Body of pancreas (tissue), 4 donors: ENCODE measurements at places on chromosomes 16 and 17. TPM values are rescaled to one million over a fixed set of nuclear protein-coding genes. Genes with fewer than 3 reads are reported as not detected.
A peak's percentile ranks its signal among the peaks of the same experiment; 100 is the strongest.

GRCh38 chr17:77011173-77012011 lies 129.4 kb upstream of the SEC14L1 start:
- no peak for DNase-seq
- H3K27me3 ChIP-seq = no peaks in the 10 kb centered on the region
- H3K36me3 ChIP-seq = no peaks in the 10 kb centered on the region

DNA sequence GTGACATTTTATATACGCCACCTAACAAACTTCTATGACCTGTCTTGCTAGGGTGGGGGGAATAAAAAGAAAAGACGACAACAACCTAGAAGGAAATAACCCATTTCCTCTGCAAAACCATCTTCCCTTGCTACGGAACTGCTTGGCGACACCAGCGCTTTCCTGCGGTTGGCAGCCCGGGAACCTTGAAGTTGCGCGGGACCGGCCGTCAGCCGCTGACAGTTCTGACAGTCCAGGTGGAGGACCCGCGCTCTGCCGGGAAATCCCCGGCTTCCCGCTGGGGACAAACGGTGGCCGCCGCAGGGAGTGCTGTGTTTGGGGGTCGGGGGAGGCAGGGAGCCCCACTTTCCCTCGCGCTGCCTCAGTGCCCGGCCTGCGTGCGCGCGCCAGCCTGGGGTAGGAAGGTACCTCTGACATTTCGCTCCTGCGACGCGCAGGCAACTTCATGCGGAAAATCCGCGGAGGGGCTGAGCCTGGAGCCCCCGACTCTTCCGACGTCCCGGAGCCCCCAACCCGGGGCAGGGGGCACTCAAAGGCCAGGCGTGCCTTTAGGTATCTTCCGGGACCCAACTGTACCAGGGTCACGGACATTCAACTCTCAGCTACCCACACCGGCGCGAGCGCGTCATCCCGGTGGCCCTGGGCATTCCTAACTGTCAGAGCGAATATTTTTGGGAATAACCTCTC lies 516 bp downstream of the SLC16A6 start:
- peaks cover 15% of the 10 kb centered on the region for H3K27me3 ChIP-seq
- H3K36me3 ChIP-seq = no peaks in the 10 kb centered on the region
- DNase-seq = peak; percentile 16
- H3K4me3 ChIP-seq = no peak overlapping the region
- no peak overlapping the region for H3K27ac ChIP-seq

GRCh38 chr17:66635386-66636045 lies 199.4 kb upstream of the CACNG5 start:
- H3K27ac ChIP-seq = no peak overlapping the region
- no peaks in the 10 kb centered on the region for H3K27me3 ChIP-seq
- DNase-seq = no peak
- no peaks in the 10 kb centered on the region for H3K4me1 ChIP-seq
- H3K4me3 ChIP-seq = no peak overlapping the region

DNA sequence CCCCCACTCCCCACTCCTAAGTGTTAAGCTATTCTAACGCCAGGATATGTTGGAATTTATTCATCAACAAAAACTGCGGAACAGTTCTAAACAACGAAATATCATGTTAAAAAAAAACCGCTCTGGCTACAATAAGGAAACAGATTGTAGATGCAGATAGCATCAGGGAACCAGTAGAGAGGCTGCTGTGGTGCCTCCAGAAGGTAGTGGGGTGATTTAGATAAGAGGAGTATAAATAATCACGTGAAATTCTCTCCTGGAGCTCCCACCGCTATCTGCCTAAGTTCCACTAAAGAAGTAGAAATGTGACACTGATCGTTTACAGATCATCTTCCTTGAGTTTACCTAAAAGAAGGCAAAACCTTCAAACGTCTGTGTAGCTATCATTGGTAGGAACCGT lies 8.0 kb downstream of the AHSP start:
- peaks cover 9% of the 10 kb centered on the region for H3K27me3 ChIP-seq
- no peak overlapping the region for H3K27ac ChIP-seq
- H3K4me1 ChIP-seq = peaks cover 6% of the 10 kb centered on the region
- no peak for DNase-seq
- H3K36me3 ChIP-seq = no peaks in the 10 kb centered on the region

DNA sequence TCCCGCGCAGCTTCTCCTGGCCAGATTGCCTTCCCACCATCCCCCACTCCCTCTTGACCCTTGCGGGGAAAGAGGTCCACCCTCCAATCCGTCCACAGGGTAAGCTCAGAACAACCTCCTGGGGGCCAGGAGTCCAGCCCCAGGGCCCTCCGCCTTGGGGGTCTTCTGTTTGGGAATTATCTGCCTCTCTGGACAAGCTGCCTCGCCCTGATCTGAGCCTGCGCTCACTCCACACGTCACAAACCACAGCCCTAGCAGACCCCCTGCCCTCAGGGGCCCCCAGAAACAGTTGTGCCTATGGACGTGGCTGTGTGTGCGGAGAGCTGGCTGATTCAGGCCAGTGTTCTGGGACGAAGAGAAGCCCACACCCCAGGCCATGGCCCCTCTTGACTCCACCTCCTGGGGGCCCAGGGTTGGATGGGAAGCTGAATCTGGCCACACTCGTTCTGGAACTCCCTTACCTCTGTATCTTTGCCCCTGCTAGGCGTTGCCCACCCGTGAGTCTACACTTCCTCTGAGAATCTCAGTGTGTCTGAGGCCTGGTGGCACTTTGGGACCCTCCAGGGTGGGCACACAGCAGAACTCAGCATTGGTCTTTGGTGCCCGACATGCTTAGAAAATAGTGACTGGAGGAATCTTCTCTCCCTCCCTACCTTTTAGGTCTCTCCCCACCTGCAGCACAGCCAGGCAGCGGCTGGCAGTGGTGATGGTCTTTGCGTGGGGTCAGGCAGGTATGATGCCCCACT lies 119.9 kb upstream of the SMURF2 start:
- no peak overlapping the region for H3K4me3 ChIP-seq
- peaks cover 50% of the 10 kb centered on the region for H3K4me1 ChIP-seq
- H3K36me3 ChIP-seq = peaks cover 3% of the 10 kb centered on the region

- DNase-seq = no peak
- H3K27me3 ChIP-seq = no peaks in the 10 kb centered on the region
- H3K4me1 ChIP-seq = peaks cover 4% of the 10 kb centered on the region
- H3K27ac ChIP-seq = no peak overlapping the region
These were observed 35.8 kb downstream of the LRRC75A start for GRCh38 chr17:16455997-16456741.

DNA sequence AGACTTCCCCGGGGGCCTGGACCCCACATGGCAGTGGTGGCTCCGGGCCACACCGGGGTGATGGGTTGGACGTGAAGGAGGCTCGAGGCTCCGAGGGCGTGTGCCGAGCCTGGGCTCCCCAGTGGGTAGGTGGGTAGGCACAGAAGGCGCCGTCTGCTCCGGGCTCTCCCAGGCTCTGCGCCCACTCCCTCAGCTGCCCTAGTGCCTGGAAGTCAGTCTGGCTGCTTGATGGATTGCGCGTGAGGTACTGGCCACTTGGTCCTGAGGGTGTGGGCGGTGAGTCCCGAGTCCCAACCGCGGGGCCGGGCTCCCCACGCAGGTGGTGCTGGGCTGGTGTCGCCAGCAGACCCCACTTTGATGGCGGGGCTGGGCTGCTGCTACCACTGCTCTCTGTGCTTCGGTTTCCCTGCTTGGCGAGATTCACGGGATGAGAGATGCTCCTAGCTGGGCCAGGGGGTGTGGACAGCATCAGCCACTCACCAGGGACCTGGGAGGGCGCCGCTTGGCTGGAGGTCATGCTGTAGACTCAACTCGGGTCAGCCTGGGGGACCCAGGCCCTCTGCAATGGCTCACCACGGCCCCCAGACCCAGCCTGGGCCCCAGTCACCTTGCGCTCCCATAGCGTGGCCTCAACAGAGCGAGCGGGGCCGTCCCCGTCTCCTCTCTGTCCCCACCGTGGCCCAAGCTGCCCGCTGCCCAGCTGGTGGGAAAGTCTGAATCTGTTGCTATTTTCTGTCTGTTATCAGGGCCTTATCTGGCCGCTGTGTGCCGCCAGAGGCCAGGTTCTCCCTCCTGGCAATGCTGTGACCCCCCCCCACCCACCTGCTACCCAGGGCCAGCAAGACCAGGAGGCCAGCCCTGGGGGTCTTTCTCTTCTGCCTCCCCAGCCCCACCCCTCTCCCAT lies 26.1 kb downstream of the ZFPM1 start:
- peak; percentile 89 for DNase-seq
- H3K27me3 ChIP-seq = no peaks in the 10 kb centered on the region
- H3K4me3 ChIP-seq = no peak overlapping the region
- H3K4me1 ChIP-seq = peaks cover 96% of the 10 kb centered on the region
- H3K27ac ChIP-seq = peak overlapping the region; percentile 84

- DNase-seq = peak; percentile 86
- H3K4me3 ChIP-seq = no peak overlapping the region
- no peaks in the 10 kb centered on the region for H3K4me1 ChIP-seq
- H3K27me3 ChIP-seq = no peaks in the 10 kb centered on the region
These were observed 45.6 kb upstream of the HOXB9 start for GRCh38 chr17:48671697-48672171.

DNA sequence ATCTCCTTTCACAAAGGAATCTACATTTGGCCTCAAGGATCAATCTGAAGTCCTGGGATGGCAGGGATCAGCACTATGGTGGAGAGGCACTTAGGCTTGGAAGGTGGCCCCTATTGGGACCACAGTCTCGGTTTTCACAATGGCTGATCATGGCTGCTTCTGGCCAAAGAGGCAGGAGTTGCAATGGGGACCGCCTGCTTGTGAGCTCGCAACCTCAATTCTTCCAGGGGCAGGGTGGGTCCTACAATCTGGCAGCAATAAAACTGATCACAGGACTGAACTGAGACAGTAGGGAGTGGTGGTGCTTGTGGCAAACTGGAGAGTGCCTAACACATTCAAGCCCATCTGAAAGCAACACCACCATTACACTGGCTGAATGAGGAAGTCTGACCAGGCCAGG lies 83.1 kb downstream of the NETO2 start:
- H3K27ac ChIP-seq = no peak overlapping the region
- no peaks in the 10 kb centered on the region for H3K27me3 ChIP-seq
- no peaks in the 10 kb centered on the region for H3K36me3 ChIP-seq
- no peak overlapping the region for H3K4me3 ChIP-seq
- no peaks in the 10 kb centered on the region for H3K4me1 ChIP-seq

- no peak overlapping the region for H3K27ac ChIP-seq
- H3K27me3 ChIP-seq = no peaks in the 10 kb centered on the region
- no peak for DNase-seq
- no peak overlapping the region for H3K4me3 ChIP-seq
- no peaks in the 10 kb centered on the region for H3K4me1 ChIP-seq
These were observed 9.0 kb upstream of the CD300C start for GRCh38 chr17:74554909-74555308.

- H3K4me1 ChIP-seq = peaks cover 30% of the 10 kb centered on the region
- no peaks in the 10 kb centered on the region for H3K27me3 ChIP-seq
- no peaks in the 10 kb centered on the region for H3K36me3 ChIP-seq
- DNase-seq = peak; percentile 93
- H3K4me3 ChIP-seq = no peak overlapping the region
These were observed 5.1 kb downstream of the STH start for GRCh38 chr17:46003907-46004748.

DNA sequence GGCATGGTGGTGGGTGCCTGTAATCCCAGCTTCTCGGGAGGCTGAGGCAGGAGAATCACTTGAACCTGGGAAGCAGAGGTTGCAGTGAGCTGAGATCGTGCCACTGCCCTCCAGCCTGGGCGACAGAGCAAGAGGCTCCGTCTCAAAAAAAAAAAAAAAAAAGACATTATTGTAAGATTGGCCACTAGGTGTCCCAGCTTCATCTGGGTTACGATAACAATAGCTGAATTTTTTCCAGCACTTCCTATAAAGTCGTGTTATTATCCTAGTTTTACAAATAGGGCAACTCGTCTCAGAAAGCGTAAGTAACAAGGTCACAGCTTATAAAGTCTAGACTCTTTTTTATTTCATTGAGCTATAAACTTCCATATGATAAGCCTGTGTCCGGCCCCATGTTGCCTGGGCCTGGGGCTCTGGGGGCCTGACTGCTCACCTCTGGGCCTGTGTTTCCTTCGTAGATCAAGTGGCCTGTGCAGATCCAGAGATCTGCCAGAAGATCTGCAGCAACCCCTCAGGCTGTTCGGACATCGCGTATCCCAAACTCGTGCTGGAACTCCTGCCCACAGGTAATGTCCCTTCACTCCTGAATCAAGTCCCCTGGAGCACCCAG lies 60.5 kb downstream of the SLC5A11 start:
- no peaks in the 10 kb centered on the region for H3K27me3 ChIP-seq
- no peaks in the 10 kb centered on the region for H3K36me3 ChIP-seq
- no peak overlapping the region for H3K27ac ChIP-seq
- H3K4me3 ChIP-seq = no peak overlapping the region

PYDC1 gene
- not detected for total RNA-seq

PLXDC1 gene
- not detected for total RNA-seq

GRCh38 chr17:45227101-45227925 lies 5.6 kb downstream of the FMNL1 start:
- no peak overlapping the region for H3K4me3 ChIP-seq
- no peaks in the 10 kb centered on the region for H3K27me3 ChIP-seq
- H3K36me3 ChIP-seq = no peaks in the 10 kb centered on the region
- peaks cover 27% of the 10 kb centered on the region for H3K4me1 ChIP-seq

DNA sequence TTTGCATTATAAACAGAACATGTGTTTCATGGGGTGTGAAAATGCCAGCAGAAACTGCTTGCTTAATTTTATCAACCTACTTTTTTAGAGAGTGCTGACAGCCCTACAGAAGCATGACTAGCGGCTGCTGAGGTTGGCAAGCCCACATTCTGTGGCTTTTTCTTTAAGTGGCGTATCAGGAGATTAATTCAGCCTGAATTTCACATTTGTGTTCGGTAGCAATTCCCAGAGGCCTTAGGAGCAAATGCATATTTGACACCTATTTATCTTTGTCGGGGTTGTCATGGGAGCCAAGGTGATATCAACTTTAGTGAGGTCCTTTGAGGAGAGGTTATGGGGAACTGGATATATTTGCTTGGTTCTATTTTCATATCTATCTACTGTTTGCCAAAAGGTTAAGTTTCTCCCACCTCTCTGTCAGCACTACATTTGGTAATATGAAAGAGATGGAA lies 140.9 kb downstream of the KCNJ2 start:
- no peaks in the 10 kb centered on the region for H3K4me1 ChIP-seq
- H3K27me3 ChIP-seq = peaks cover 4% of the 10 kb centered on the region
- H3K27ac ChIP-seq = no peak overlapping the region
- DNase-seq = no peak

PIPOX gene
- total RNA-seq = not detected

GRCh38 chr17:50264263-50265113 lies 9.8 kb upstream of the TMEM92 start:
- DNase-seq = no peak
- no peaks in the 10 kb centered on the region for H3K27me3 ChIP-seq
- no peaks in the 10 kb centered on the region for H3K4me1 ChIP-seq

ODAD4 gene
- 0.26 TPM for total RNA-seq

SLC5A11 gene
- not detected for total RNA-seq

CCL7 gene
- not detected for total RNA-seq

GINS2 gene
- total RNA-seq = 0.26 TPM

GPR179 gene
- total RNA-seq = not detected
